MCF 10A (cell line): ENCODE measurements at places on chromosomes 16 and 17. TPM values are rescaled to one million over a fixed set of nuclear protein-coding genes. Genes with fewer than 3 reads are reported as not detected.

FBXO39 gene
- total RNA-seq = 1.4 and 1.7 TPM in 2 replicates

- H3K27ac ChIP-seq = peak overlapping the region; percentile 84
- H3K36me3 ChIP-seq = peaks cover 67% of the 10 kb centered on the region
- H3K4me3 ChIP-seq = no peak overlapping the region
- no peaks in the 10 kb centered on the region for H3K27me3 ChIP-seq
- no peak for DNase-seq
- H3K4me1 ChIP-seq = peaks cover 46% of the 10 kb centered on the region
Measured at GRCh38 chr16:89311636-89312035, 94.1 kb downstream of the ZNF778 start.

- H3K27me3 ChIP-seq = no peaks in the 10 kb centered on the region
- no peak overlapping the region for H3K4me3 ChIP-seq
- H3K27ac ChIP-seq = no peak overlapping the region
- H3K4me1 ChIP-seq = peaks cover 35% of the 10 kb centered on the region
Measured at GRCh38 chr16:4055748-4056147, 60.5 kb downstream of the ADCY9 start.

DNA sequence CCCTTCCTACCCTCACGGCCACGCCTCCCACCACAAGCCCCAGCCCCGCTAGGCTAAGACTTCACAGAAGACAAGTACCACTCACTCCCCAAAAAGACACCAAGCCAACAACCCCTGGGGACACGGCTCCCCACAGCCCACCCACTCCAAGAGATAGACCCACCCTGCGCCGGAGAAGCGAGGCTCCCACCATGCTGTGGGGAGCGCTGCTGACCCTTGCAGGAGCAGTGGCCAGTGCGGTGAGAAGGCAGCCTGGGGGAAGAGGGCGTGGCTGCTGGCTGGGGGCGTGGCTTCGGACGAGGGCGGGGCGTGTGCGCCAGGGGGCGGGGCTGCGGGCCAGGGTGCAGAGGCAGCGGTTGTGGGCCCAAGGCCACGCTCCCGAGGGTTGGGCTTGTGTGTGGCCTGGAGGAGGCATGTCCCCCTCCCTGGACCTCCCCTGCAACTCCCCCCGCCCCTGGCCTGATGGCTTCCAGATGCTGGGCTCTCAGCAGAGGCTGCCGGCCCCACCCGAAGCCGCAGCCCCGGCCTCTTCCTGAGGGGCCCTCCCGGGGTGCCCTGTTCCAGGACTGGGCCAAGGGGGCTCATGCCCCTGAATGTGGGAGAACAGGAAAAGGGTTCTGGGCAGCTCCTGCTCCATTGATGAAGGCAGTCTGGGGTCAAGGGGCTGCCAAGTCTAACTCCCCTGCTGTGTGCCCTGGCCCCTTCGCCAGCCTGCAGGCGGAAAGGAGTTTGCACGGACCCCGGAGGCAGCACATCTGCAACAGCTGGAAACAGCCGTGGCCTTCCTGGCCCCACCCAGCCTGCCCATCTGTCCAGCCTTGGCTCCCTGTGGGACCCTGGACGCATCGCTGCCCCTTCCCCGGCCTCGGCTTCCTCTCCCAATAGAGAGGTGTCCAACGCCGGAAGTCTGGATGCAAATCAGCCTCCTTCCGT, 9.1 kb downstream of the TFAP4 start:
- no peak overlapping the region for H3K4me3 ChIP-seq
- no peak for DNase-seq
- H3K27ac ChIP-seq = no peak overlapping the region
- H3K27me3 ChIP-seq = no peaks in the 10 kb centered on the region

GRCh38 chr16:67598527-67598926, 36.2 kb downstream of the CTCF start:
- peaks cover 18% of the 10 kb centered on the region for H3K36me3 ChIP-seq
- no peaks in the 10 kb centered on the region for H3K27me3 ChIP-seq
- H3K4me3 ChIP-seq = no peak overlapping the region
- DNase-seq = no peak
- H3K4me1 ChIP-seq = peaks cover 31% of the 10 kb centered on the region

C16orf87 gene
- total RNA-seq = 11.5 and 13.5 TPM in 2 replicates

DNA sequence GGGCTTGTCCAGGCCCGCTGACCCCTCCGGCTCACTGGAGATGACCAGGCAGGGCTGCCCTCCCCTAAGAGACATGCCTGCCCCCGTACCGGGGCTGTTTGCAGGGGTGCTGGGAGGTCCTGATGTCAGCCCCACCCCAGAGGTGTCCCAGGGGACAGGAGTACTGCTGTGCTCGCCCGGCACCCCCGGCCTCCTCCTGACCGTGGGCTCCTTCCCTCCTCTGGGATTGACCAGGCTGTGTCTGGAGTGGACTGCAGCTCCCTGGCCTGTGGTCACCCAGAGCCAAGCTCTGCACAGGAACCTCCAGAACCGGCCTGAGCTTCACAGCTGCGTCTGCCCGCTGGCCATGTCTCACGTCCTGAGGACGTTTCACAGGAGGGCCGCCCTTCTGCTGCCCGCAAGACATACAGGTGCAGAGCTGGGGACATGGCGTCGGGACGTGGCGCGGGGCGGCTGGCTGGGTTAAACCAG, 53.2 kb downstream of the LMF1 start:
- H3K27me3 ChIP-seq = no peaks in the 10 kb centered on the region
- no peak overlapping the region for H3K4me3 ChIP-seq
- H3K36me3 ChIP-seq = no peaks in the 10 kb centered on the region
- no peaks in the 10 kb centered on the region for H3K4me1 ChIP-seq
- no peak overlapping the region for H3K27ac ChIP-seq
- DNase-seq = no peak

GRCh38 chr16:79047337-79047736, 553.2 kb downstream of the MAF start:
- H3K27ac ChIP-seq = no peak overlapping the region
- peak; percentile 25 for DNase-seq
- no peaks in the 10 kb centered on the region for H3K27me3 ChIP-seq
- no peak overlapping the region for H3K4me3 ChIP-seq
- H3K4me1 ChIP-seq = peaks cover 6% of the 10 kb centered on the region

DNA sequence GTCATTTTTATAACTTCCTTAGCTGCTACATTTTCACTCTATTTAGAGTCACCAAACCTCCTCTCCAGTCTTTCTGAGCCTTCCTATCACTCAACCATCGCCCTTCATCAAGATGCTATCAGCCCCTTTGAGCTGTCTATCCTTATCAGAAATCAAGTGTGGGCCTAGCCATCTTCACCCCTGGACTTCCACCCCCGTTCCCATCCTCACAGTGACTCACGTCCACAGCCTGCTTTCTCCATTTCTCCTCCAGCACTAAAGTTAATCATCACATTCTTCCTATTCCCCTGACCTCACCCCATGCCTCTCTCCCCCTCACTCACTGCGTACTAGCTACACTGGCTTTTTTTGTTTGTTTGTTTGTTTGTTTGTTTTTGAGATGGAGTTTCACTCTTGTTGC, 2.4 kb upstream of the TEKT3 start:
- H3K4me1 ChIP-seq = peaks cover 7% of the 10 kb centered on the region
- peak; percentile 22 for DNase-seq
- no peak overlapping the region for H3K4me3 ChIP-seq
- no peaks in the 10 kb centered on the region for H3K36me3 ChIP-seq
- no peak overlapping the region for H3K27ac ChIP-seq

- H3K4me1 ChIP-seq = no peaks in the 10 kb centered on the region
- no peak overlapping the region for H3K4me3 ChIP-seq
- no peaks in the 10 kb centered on the region for H3K36me3 ChIP-seq
- no peak overlapping the region for H3K27ac ChIP-seq
Measured at GRCh38 chr17:1170739-1171138, 9.0 kb downstream of the ABR start.

DNA sequence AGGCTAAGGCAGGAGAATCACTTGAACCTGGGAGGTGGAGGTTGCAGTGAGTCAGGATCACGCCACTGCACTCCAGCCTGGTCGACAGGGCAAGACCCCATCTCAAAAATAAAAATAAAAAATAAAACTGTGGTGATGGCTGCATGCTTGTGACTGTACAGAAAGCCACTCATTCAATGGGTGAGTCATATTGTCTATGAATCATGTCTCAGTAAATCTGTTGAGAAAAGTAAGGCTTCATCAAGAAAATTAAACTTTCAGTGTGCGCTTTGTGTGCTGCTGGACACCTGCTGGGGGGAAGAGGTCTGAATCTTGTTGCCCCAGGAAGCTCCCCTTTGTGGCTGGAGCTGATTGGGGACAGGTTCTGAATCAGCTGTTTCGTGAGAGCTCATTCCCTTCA, 11.3 kb downstream of the NUBP1 start:
- H3K36me3 ChIP-seq = peaks cover 40% of the 10 kb centered on the region
- peaks cover 11% of the 10 kb centered on the region for H3K4me1 ChIP-seq
- no peak overlapping the region for H3K4me3 ChIP-seq
- H3K27ac ChIP-seq = no peak overlapping the region
- peak; percentile 34 for DNase-seq

DNA sequence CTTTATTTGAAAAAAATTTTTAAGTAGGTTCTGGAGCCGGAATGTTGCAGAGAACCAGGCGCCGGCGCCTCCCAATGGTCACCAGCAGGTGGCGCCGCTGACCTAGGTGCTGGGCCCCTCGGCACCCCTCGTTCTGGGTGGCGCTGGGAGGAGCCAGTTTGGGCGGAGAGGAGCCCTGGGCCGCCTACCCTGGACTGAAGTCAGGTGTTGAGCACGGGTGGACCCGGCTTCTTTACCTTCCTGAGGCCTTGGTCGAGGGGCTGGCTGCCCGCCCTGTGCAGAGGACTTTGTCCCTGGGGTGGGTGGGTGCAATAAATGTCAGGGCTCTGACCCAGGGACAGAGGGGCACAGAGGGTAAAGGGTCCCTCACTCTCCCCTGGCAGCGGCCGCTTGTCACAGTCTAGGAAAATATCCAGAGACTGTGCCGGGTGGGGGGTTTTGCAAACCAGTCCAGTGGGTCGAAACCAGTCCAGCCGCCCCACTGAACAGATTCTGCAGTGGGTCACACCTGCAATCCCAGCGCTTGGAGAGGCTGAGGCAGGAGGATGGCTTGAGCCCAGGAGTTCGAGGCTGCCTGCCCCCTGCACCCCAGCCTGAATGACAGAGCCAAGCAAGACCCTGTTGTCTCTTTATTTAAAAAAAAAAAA, 30.1 kb upstream of the TNFRSF13B start:
- no peaks in the 10 kb centered on the region for H3K27me3 ChIP-seq
- DNase-seq = peak; percentile 80
- H3K36me3 ChIP-seq = no peaks in the 10 kb centered on the region

CRHR1 gene
- not detected in 2 replicates for total RNA-seq

DNA sequence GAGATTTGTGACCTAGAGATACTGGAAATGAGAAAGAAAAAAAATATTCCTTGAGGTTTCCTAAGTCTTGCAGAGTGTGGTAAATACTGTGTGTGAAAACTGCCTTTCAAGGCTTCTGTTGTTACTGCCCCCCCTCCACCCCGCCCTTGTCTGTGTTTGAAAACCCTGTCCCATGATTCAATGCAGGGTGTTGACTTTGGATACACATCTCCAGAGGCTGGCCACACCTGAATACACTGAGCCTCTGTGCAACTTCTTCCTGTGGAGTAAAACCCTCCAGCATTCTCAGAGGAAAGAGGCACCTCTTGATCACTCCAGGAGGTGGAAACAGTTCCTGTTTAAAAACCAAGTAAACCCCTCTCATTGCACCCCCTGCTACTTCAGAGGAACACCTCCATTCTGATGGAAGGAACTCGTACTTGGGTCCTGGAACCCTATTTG, 123.0 kb upstream of the CACNG5 start:
- no peak overlapping the region for H3K27ac ChIP-seq
- no peaks in the 10 kb centered on the region for H3K27me3 ChIP-seq

DNA sequence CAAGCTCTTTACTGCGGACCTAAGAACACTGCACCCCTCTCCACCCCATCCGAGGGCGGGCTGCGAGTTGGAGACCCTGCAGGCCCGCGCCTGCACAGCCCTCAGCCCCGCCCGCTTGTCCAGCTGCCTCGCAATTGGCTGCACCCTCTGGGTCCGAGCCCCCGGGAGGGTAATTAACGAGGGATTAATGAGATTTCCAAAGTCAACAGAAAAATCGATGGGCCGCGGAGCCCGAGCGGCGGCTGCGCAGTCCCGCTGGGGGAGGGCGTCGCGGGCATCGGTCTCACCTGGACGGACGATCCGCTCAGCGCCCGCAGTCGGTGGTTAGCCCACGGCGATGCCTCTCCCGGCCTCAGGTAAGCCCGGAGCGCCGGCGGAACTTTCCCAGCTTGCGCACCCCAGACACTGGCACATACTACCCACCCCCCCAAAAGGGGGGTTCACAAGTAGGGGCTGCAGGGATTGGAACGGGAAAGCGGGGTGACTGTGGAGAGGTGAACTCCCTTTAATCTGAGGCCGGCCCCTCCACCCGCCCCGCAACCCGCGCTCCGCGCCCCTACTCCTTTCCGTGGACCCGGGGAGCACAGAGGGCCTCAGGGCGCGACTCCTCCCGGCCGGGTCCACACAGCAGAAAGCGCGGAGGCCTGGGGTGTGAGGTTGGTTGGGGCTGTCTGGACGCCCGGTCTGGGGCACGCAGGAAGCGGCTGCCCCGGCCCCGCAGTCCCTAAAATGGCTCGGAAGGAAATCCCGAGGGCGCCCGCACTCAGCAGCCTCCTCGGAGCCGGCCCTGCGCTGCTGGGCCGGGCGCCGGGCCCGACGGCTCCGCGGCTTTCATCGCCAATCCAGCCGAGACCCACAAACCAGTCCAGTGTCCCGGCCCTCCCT, at the start of gene OTOP3:
Gene OTOP3 (plus strand): TSS at position 314 of the 885 bp plus-strand sequence. CDS start 24 bp downstream, at position 338.
- no peaks in the 10 kb centered on the region for H3K4me1 ChIP-seq
- peaks cover 6% of the 10 kb centered on the region for H3K36me3 ChIP-seq
- no peak within 1 kb of the TSS for H3K4me3 ChIP-seq

DNA sequence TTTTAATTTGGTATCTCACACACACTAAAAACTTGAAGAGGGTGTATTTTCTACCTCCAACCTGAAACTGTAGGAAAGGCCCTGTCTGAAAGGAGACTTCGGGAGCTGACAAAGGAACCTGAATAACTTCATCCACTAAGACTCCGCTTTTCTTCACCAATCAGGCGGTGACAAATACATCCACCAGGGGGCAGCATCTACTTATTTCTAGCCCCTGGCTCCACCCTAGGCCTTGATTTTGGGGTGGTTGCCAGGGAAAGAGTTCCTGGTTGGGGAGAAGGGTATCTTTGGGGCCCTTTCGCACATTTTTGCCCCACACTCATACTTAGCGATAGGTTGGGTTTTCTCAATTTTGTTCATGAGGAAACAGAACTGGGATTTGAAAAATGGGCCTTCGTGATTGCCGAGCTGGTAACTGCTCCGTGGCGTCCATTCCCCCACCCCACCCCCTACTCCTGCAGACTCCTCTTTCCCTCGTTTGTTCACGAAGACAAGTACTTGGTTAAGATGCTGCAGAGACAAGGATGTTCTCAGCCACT, 4.8 kb upstream of the ARL4D start:
- H3K36me3 ChIP-seq = peaks cover 7% of the 10 kb centered on the region
- no peak overlapping the region for H3K27ac ChIP-seq
- H3K27me3 ChIP-seq = no peaks in the 10 kb centered on the region
- peak; percentile 92 for DNase-seq
- peaks cover 19% of the 10 kb centered on the region for H3K4me1 ChIP-seq
- H3K4me3 ChIP-seq = no peak overlapping the region

C16orf86 gene
- total RNA-seq = 0.54 and 0.65 TPM in 2 replicates

DNA sequence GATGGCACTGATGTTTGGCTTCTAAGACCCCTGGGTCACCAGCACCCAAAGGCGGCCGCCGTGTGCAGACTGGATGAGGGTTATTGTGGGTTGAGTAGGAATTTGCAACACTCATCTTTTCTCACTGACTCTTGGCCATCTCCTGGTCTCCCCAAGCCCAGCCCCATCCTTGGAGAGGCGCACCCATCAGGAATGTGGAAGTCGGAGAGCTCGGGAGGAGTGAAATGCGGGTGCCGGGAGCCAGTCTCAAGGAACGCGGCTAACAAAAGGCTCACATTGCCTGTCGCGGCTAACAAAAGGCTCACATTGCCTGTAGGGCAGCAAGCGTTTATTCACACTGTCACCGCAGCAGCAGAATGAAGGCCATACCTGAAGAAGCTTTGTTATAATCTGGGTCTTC, 248.6 kb downstream of the FOXL1 start:
- no peak overlapping the region for H3K4me3 ChIP-seq
- H3K4me1 ChIP-seq = peaks cover 31% of the 10 kb centered on the region
- no peak overlapping the region for H3K27ac ChIP-seq
- H3K27me3 ChIP-seq = no peaks in the 10 kb centered on the region
- DNase-seq = no peak
- peaks cover 7% of the 10 kb centered on the region for H3K36me3 ChIP-seq
